Stimulated activated CD8-positive, alpha-beta memory T cell treated with anti-CD3 and anti-CD28 coated beads, Interleukin-4, amount 100 ng/mL, for 1 hour (primary cell): ENCODE measurements at places on chromosomes 2 and 18.

GRCh38 chr2:212580117-212580516 lies 41.5 kb upstream of the ERBB4 start:
- no peak for DNase-seq

DNA sequence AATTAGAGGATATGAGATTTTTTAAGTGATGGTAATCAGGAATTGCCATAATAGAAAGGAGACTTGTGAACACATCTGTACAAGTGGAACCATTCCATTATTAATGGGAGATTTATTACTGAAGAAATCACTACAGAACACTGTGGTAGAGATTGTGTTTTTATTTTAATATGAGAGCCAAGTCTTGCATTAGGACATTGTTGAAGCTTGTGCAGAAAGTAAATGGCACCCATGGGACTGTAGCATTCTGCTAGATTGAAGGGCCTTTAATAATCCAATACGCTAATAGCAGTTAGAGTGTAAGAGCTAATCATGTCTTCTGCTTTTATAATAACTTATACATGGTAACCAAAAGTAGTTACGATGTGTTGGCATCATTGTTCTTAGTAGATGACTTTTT lies 83.6 kb downstream of the VRK2 start:
- DNase-seq = no peak

DNA sequence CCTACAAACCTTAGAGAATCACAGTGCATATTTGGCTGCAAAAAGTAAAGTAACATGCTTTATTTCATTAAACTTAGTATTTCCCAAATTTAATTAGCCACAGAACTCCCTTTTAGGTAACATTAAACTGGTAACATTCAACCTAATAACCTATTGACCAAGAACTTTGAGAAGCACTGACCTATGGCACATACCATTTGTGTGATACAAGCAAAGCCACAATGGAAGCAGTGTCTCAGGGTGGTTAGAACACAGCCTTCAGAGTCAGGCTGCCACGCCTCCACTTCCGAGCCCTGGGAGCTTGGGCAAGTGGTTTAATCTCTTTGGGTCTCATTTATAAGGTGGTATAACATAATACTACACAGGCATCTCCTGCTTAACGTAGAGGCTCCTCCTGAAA lies 301.4 kb downstream of the PDE11A start:
- no peak for DNase-seq

- no peak for DNase-seq
Observed at GRCh38 chr2:5230855-5231254, 461.3 kb upstream of the SOX11 start.

- no peak for DNase-seq
Observed at GRCh38 chr2:234996941-234997270, 45.1 kb downstream of the SH3BP4 start.

GRCh38 chr2:67883316-67884087 lies 179.3 kb downstream of the C1D start:
- DNase-seq = no peak

GRCh38 chr18:46877329-46877987 lies 39.8 kb downstream of the PIAS2 start:
- no peak for DNase-seq

- DNase-seq = no peak
Observed at GRCh38 chr2:40716879-40717278, 265.0 kb upstream of the SLC8A1 start.

DNA sequence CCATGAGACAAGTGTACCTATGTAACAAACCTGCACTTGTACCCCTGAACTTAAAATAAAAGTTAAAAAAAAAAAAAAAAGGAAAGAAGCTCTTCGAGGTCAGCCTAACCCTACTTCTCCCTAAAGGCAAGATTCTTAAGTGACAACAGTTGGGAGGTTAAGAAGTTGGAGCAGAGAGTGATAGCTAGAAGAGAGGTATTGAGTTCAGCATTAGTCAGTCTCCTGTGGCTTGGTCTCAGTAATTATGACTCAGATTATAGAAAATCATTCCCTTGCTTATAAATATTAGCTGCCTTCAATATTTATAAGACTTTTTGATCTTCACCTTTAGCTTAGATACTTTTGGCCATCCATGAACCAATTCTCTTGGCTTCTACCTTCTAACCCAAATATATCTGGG lies 926.8 kb upstream of the SLC39A10 start:
- DNase-seq = no peak
